ENCODE measurements at places on chromosomes 16 and 17.

DNA sequence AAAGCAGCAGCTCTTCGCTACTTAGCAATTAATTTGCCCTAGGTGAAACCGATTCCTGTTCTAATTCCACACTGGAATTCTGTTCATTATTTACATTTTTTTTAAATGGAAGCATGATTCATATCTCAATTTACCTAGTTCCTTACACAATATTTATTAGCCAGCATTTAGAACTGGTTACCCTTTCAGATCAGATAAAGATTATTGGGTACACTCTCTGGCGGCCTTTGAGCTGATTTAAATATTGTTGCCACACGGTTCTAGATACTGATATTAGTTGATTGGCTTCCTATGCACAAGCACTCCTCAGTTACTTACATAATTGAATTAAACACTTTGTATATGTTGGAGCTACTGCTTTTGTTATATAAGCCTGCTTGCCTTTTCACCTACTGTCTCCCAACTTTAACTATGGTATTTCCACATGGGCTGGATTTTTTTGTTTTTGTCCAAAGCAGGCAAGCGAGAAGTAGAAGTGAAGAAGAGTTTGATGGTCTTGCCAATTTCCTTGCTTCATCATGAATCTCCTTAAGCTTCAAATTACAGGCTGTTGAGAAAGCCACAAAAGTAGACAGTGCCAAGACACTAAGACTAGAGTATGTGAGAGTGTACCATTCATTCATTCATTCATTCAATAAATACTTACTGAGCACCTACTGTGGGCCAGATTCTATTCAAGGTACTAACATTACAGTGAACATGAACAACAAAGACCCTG is 3.9 kb upstream of the ALDH3A2 start:
- DNase-seq: no peak

DNA sequence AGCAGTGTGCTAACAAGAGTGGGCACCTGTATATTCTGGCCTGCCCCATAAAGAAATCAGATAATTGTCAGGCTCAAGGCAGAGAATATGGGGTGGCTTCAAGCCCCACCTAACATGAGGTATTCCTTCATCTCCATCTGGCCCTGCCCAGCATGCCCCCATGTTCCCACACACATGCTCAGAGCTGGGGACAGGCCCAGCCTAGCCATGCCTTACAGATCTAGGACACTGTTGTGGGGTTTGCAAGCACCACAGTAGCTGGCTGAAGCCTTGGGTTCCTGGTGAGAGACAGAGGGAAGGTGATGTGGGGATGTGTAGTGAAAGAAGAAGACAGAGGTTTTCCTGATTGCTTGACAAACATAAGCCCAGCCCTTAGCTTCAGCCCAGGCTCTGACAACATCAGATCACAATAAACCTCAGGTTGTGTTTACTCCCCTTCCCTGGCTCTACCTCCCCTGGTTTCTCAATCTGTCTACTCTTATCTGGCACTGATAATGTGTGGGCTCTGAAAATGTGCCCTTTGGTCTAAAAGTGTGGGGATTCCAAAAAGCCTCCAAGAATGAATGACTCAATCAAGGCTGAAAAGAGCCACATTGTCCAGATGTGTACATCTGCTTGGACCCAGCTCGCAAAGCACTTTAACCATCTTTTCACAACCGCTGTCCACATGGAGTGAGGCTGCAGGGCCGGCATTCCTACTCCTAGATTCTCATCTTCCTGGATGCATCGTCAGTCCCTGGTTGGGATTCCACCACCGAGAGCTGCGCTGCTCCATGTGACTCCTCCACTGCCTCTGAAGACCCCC is 34.4 kb downstream of the CDRT4 start:
- DNase-seq: no peak

DNA sequence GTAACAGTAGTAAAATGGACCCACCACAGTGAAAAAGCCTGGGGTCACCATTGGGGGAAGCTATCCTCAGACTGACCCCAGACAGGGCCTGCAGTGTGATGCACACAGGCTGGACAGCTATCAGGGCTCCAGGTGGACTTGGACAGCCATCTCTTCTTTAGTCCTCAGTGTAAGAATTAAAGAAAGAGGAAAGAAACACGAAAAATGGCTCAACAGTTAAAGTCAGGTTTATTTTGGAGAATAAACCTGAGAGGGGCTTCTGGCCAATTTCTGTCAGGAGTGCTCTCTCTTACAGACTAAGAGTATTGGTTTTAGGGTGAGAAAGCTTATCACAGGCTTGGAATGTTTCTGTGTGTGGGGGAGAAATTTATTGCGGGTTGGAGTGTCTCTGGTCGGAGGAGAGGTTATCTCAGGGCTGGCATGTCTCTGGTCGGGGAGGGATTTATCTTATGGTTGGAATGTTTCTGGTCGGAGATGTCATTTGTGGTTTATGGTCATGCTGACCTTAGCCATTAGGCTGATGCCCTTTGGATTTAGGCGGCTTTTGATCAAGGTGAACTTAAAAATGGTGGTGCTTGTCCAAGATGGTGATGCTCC is 10.8 kb upstream of the B4GALNT2 start:
- no peak for DNase-seq

- DNase-seq: no peak
These were observed 225.0 kb upstream of the SALL1 start for GRCh38 chr16:51376080-51376479.

DNA sequence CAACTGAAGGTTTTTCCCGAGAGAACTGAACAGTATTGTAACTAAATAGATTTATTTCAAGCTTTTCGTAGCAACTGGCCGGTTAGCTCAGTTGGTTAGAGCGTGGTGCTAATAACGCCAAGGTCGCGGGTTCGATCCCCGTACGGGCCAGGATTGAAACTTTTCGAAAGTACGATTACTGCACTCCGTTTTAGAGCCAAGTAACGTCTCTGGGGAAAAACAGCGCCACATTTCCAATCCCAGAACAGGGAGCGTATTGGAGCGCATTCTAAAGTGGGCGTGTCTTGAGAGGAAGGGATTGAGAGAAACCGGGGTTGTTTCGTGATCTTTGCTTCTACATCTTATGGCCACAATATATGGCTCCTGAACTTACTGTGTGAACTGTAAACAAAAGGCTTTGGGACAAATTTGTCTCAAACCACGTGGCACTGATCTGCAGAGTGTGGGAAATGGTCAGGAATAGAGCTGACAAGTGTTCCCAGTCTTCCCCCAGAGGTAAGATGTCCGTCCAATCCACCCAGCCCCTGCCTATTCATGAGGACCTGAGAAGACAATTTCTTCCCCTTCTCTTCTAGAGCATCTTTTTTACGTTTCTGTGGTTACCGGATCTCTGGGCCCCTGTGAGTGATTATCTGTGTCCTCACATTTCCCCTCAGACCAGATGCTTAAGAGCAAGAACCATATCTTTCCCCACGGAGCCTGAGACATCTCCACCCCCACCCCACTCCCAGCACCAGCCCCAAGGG is 2.3 kb downstream of the BORCS6 start:
- peak; percentile 99 for DNase-seq

DNA sequence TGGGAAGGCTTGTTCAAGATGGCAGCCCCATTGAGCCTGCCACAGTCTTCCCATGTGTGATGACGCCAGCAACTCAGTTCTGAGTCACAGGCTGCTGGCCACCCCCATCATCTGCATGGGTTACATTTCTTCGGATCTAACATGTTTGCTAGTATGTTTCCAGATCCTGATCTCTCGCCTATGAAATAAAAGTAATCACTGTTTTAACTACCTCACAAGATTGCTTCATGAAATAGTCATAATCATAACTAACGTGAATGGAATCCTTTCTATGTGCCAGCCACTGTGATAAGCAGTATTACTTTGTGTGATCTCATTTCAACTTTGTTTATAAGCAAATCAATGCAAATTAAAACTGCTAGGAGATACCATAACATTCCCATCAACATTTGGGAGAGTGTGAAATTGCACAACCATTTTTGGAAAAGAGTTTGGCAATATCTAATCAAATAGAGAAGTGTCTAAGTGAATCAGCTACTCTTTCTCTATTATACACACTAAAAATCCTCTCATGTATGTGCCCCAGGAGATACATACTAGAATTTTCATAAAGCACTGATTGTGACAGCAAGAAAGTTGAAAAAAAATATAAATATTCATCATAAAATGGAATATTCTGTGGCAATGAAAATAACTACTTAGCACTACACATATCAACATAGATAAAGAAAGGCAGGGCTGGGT is 300.2 kb upstream of the IRX5 start:
- no peak for DNase-seq

DNA sequence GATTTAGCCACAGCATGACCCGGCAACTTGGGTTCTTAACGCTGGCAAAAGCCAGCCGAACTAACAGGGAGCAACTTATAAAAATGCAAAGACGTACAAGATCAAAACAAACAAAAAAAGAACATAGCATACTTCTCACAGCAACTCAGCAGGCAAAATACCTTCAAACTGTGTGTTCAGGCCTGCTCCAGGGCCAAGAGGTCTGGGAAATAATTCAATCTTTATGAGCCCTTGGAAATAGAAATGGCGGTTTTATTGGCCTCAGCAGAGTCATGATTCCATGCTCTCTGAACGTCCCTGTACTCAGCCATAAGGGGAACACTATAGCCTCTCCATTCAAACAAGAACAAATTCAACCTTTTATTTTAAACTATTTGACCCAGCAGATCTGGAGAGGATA is 101.3 kb upstream of the C17orf78 start:
- DNase-seq: no peak

Measured in skin of body (tissue), 3 donors.